Left hindlimb (tissue), 1 donor: ENCODE measurements at places on chromosomes 12 and 14.

GRCh38 chr14:92850492-92850891, 56.4 kb downstream of the GOLGA5 start:
- DNase-seq = no peak

DNA sequence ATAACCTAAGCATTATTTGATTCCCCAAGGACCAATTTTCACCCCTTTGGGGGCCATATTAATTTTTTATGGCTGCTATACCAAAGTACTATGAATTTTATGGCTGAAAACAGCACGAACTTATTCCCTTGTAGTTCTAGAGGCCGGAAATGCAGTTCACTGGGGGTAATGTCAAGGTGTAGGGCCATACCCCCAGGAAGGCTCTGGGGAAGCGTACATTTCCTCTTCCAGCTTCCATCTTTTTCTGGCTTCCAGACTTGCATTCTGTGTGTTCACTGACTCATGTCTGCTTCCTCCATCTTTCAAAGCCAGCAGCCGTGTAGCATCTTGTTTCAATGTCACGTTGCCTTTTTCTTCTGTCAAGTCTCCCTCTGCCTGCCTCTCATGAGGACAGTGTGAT, 133.5 kb downstream of the BICD1 start:
- DNase-seq = no peak

GRCh38 chr14:88975926-88976325, 151.5 kb downstream of the TTC8 start:
- no peak for DNase-seq

GRCh38 chr12:40752011-40752410, 59.8 kb downstream of the CNTN1 start:
- DNase-seq = no peak

DNA sequence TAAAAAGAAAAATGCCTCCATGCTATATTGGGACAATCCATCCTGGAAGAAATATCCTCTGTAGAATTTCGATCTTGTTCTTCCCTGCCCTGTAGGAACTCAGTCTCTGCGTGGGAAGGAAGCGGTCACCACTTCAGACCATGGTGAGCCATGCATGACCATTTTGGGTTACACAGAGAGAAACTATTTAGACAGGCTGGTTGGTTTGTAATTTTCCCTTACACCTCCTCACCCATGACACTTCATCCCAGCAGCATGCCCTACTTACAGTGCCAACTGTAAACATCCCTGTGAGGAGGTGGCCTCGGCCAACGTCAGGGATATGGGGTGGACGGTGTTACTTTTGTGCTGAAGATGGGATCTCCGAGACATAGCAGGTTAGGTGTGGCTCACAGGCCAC, 121.4 kb downstream of the SMOC1 start:
- DNase-seq = no peak

DNA sequence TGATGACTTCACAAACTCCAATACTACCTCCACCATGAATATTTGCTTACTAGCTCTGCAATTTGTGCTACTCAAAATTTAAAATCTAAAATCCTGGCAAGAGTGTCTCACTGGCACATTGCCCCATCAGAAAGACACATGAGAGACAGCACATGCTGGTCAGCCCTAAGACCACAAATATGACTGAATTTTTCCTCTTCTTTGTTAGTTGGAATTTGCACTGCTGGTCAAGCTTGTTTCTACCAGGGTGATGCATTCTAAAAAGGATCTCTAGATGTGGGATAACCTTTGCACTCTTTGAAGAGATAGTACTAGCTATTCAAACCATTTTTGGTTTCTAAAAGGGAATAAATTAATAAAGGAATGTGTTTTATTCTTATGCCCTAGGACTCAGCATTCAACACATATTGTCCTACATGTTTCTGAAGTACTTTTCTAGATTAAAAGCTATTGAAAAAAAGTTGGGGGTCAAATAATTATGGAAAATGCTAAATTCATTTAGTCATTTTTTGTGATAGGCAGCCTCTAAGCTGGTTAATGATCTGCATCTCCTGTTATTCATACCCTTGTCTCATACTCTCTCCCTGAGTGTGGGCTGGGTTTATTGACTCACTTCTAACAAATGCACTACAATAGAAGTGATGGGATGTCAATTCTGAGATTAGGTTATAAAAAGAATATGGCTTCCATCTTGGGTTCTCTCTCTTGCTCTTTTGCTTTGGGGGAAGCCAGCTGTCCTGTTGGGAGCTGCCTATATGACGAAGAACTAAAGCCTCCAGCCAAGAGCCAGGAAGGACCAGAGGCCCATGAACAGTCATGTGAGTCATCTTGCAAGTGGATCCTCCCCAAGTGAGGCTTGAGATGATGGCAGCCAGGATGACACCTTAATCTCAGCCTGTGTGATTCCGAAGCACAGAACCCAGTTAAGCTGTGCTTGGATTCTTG, 211.5 kb upstream of the CRY1 start:
- no peak for DNase-seq

- no peak for DNase-seq
These were observed 8.3 kb upstream of the HVCN1 start for GRCh38 chr12:110697236-110697635.
